ENCODE measurements at places on chromosomes 12 and 14.

DNA sequence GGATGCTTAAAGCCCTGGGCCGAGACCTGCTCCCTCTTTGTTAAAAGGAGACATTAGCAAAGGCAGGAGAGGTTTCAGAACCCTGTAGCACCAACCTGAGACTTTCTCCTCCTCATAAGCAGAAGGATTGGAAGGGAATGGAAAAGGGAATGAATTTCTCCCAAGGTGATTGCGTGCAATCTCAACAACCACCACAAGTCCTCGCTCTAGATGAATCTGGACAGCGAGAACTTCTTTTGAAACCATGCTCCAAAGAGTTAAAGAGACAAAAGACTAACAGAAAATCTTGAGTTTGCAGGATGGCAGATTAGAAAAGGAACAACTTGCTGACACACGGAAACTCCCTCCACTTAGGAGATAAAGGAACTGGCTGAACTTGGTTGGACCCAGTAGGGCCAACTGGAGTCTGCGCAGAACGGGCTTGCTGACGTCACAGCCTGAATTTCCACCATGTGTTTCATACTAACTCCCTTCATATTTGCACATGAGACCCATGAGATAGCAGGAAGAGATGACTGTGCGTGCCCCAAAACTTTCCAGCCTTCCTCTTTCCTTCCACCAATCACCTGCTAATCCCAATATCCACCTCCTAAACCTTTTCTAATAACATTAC, 137.0 kb downstream of the PTPN11 start:
- DNase-seq: no peak

- no peak for DNase-seq
These were observed 126.7 kb downstream of the CALM1 start for GRCh38 chr14:90523544-90523943.

DNA sequence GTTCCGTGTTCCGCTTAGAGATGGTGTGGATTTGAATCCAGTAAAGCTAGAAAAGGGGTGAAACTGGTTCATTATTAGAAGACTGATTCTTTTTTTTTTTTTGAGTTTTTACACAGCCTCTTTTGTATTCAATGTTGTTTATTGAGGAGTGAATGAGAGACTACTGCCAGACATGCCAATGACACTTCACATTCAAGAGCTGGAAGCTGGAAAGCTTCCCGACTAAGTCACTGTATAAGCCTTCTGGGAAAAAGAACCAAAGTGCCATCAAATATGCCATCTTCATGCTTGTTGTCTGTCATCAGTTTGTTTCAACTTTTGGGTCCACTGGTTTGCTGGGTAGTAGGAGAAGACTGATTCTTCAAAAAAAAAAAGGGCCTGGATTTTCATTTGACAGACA, 164.8 kb downstream of the ATP23 start:
- DNase-seq: no peak

DNA sequence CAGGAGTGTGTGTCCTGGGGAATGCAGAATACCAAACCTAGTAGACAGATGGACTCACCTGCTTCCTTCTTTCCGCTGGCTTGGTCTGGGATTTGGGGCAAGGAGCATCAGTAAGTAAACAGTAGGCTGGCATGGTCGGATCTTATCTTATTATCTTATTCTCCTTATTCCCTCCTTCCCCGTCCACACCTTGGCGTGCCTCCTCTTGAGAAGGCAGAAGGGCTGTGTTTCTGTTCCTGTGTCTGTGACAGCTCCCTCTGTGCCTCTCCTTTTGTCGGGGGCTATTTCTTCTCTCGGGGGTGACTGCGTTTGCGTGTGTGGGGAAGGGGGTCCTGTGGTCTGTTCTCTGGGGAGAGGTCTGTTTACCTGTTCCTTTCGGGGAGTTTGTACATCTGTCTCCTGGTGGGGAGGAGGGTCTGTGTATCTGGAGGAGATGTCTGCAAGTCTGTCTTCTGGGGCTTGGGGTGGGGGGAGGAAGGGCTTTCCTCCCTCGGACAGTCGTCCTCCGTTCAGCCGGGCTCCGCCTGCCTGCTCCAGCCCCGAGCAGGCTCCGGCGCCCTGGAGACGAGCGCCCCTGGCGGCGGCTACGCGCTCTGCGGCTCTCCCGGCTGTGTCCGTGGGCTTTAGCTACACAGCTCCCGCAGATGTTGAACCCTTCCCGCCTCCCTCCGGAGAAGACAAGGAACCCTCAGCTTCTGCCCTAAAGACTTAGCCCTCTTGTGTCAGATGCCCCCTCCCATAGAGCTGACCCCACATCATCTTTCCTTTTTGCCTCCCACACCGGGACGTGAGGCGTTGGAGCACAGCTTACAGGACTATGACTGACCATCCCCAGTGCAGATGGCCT, 4.4 kb downstream of the KRT86 start:
- DNase-seq: peak; percentile 28

DNA sequence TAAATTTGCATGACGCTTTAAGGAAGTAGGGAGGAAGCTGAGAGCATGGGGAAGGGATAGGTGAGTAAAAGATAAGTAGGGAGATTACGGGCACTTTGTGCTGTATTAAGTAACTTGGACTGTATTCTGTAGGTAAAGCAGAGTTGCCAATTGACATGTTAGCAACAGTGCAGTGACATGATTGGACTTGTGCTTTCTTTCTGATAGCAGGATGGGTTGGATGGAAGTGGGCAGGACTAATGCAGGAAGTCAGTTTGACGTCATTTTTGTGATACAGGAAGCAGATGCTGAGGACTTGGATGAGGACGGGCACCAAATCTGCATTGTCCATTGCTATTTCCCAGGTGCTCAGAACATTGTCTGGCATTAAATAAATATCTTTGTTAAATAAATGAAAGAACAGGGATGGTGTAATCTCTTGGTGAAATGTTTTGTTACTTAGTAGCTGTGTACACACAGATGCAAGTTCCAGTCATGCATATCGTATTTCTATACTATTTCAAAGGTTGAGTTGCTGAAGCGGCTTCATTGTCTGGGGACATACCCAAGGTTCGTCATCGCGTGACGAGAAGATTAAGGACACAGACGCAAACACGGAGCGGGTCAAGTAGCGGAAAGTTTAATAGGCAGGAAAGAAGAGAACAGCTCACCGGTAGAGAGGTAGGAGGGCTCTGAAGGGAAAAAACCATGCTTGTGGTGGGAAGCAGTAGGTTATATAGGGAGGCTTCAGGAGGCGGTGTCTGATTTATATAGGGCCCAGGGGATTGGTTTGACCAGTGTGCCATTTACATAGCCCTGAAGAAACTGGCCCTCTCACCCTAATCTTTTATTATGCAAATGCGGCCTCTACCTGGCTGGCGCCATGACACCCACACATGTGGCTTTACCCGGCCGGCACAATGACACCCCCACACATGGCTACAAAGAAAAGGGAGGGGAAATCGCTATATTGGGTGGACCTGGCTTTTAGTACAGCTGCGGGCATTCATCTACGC, 30.7 kb downstream of the GUCY2C start:
- peak; percentile 11 for DNase-seq

GRCh38 chr12:77231501-77231918, 166.1 kb upstream of the E2F7 start:
- DNase-seq: no peak

DNA sequence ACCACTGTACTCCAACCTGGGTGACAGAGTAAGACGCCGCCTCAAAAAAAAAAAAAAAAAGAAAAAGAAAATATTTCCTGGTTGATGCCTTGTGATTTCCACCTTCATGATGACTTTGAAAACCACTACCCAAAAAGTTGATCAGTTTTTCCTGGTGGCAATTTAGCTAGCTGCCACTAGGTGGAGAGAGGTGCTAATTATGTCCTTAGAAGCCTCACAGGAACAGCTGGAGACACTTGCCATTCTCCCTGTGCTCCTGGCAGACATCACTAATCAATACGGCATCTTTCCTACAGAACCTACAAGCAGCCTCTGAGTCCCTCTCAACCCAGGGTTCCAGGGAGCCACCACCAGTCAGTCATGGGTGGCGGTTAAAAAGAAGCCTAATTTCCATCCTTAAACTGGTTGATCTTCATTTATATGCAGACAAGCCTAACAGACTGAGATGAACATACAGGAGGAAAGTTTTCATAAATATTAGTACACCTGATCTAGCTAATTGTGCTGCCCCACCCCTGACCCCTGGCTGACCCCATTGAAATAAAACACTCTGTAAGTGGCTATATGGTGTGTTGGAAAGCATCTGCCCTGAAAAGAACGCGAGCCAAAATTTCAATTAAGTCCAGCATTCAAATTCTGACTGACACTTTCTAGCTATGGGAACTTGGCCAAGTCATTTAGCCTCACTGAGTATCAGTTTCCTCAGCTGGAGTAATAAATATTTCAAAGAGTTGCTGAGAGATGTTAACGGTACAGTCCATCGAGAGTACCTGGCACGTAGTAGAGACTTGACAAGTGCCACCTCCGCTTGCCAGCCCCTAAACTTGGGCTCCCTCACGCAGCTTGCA, 6.2 kb upstream of the OAS1 start:
- DNase-seq: peak; percentile 25

DNA sequence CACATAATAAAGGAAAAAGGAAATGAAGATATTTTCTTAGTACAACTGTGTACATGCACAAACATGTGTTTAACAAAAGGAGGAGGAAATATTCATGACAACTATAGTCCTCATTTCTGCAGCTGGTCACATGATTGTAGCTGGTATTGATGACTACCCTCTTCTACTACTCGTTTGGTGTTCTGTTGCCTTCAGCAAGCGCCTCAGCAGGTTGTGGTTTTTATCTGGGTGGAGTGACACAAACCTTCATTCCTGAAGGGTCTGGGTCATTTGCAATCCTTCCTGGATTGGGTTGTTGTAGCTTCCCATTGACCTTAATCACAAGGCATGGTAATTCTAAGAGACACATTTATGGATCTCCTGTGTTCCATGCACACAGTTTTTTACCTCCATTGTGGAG, 1009.9 kb upstream of the USP15 start:
- no peak for DNase-seq

DNA sequence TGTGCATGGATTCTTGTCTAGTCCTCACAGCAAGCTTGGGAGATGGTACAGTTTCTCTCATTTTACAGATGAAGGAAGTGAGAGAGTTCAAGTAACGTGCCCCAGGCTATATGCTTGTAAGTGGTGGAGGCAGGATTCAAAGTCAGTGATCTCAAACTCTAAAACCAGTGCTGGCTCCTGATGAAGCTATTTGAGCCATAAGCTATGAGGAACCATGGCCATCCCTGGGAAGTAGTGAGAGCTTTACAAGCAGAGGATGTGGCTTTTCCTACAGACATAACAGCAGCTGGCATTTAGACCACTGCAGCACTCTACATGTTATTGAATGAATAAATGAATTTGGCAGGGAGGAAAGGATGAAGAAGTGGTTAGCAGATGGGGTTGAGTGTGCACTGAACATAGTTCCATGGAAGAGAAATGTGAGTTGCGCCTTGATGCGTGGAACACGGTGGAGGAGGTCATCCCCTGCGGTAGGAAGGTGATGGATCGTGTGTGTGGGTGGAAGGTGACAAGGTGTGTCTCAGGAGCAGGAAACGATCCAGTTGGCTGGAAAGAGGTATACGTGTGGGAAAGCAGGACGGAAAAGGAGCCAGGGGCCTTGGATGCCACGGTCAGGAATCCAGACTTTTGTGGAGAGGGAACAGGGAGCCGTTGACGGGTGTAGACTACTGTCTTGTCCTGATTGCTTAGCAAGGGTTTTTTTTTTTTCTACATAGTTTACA, 65.2 kb downstream of the RFX4 start:
- DNase-seq: no peak

- no peak for DNase-seq
These were observed 40.5 kb downstream of the PSMA6 start for GRCh38 chr14:35332517-35333263.

GRCh38 chr14:35927727-35928126, 101.6 kb downstream of the BRMS1L start:
- DNase-seq: no peak

DNA sequence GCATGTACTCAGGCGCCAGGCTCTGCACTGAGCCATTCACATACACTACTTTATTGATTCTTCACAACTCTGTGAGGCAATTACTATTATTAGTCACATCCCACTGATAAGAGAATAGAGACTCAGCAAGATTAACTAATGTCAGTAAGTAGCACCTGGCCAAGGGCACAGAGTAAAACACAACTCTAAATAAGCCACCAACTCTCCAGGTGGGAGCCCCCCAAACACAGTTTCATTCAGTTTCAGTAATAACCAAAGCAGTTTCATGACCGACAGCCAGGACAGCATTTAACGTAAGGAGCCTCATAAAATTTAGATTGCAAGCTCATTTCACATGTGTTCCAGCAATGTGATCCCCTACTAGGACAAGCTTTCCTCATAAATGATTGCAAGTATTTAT, 323.1 kb upstream of the CCDC196 start:
- DNase-seq: no peak

GRCh38 chr12:3199551-3200031, 122.4 kb downstream of the TSPAN9 start:
- no peak for DNase-seq

DNA sequence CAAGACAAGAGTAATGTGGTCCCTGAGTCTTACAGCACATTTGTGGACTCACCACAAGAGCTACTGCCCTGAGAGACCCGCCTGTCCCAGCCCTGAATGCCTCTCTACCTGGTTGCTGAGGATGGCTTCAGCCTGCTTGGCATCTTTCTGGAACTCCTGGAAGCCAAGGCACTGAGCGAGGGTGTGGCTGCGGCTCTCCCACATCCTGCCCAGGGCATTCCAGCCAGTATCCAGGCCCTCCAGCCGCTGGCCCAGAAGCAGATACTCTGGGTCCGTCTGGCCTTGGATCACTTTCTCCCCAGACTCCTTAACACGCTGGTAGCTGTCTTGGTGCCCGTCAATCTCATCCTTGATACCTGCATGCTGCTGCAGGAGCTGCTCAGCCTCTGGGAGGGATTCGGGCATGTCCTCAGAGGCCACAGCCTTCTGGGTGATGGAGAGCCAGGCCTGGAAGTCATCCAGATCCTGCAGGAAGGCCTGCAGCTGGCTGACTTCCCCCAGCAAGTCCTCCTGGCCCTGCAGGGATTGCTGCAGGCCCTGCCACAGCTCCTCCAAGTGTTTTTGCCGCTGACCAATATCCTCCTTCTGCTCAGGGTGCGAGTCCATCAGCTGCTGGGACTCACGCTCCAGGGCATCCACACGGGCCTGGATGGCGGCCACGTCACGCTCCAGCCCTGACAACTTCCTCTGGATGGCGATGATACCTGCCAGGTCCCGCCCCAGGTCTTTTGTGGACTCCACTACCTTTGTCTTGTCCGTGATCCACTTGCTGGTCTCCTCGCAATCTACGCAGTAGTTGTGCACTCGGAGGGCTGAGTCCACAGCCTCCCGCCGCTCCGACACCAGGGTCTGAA, 82.3 kb downstream of the PLEKHG3 start:
- DNase-seq: no peak

- DNase-seq: no peak
These were observed 902 bp upstream of the CFL2 start for GRCh38 chr14:34715127-34715863.

- DNase-seq: no peak
These were observed 155.7 kb upstream of the BTG1 start for GRCh38 chr12:92301356-92301755.

All from naive B cell (primary cell).